ENCODE measurements at places on chromosomes 2 and 18.

GRCh38 chr18:11861583-11862288 is 10.5 kb downstream of the CHMP1B start:
- DNase-seq: no peak

DNA sequence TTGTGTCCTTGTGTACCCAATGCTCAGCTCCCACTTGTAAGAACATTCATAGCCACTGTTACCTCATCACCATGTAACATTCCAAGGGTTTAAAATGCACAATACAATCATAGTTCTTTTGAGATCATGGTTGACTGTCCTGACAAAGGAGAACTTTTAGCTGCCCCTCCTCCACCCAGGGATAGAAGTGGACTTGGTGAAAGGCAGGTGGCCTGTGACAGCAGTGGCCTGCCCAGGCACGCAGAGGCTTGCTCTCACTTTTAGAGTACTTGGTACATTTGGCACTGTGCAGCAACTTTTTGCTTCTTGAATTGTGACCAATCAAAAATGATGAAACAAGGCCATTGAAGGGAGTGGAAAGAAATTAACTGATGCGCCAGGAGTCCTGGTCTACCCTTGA is 108.7 kb downstream of the ANKRD44 start:
- DNase-seq: no peak

DNA sequence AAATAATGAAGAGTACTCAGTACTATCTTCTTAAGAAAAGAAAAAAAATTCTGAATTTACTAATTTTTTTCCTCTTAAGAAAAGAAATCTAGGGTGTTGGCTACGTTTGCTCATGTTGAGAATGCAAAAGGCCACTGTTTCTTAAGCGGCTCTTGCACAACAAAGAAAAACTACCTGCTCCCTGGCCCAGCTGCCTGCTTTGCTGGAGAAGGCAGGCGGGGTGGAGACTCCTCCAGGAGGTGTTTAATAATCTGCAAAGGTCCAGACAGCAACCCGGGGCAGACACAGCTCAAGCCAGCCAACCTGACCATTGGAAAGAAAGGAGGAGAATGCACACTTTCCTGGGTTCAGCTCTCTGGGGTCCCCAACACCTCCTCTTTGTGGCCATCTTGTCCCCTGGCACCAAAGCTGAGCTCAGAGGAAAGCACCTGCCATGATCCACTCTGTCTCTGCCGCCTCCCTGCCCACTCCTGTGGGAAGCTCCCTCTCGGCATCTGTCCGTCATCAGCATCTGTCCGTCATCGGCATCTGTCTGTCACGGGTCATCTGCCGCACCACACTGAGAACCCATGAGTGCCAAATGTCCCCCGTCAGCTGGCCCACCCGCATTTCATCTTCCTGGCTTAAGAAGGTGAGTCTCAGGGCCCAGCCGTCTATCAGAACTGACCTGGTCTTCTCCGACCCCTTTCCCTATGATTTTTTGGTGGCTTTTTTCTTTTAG is 11.9 kb downstream of the ZNF516 start:
- DNase-seq: no peak

- DNase-seq: peak; percentile 60
Measured at GRCh38 chr2:39217192-39217550, 26.6 kb downstream of the CDKL4 start.

DNA sequence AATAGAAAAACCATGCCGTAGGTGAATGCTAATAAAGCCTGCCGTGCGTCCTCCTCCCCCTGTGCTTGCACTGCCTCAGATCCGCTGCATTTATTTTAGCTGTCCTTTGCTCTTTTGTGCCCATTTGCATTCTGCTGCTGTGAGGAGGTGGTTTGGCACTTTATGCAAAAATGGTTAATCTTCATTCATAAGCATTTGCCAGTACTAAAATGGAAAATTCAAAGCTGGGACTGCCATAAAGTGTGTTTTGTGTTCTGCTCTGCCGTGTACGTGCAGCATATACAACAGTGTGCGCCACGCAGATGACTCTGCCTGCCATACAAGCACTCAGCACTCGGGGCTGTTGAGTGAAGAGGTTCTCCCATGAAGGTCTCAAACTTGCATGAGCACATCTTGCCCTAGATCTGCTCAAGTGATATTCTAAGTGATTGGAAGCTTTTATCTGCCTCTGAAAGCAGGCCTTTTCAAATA is 73.6 kb downstream of the SPATS2L start:
- no peak for DNase-seq

DNA sequence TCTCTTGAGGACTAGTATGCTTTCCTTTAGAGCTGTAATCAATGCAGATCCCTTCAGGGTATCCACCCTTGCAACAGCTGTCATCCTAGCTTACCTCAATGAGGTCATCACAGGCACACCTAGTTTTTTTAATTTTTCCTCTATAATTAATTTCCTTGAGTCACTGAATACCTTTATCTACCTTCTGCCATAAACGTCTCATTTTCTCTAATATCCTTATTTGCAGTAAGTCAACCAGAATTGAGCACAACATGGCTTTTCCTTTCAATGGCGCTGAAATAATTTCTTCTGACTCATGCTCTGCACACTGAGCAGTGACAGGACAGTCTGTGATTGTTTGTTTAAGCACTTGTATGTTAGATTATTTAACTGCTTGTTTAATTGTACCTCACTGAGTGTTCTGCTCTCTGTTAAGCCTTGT is 49.4 kb downstream of the ETAA1 start:
- DNase-seq: no peak

GRCh38 chr18:35437836-35438235 is 59.9 kb downstream of the INO80C start:
- DNase-seq: no peak

DNA sequence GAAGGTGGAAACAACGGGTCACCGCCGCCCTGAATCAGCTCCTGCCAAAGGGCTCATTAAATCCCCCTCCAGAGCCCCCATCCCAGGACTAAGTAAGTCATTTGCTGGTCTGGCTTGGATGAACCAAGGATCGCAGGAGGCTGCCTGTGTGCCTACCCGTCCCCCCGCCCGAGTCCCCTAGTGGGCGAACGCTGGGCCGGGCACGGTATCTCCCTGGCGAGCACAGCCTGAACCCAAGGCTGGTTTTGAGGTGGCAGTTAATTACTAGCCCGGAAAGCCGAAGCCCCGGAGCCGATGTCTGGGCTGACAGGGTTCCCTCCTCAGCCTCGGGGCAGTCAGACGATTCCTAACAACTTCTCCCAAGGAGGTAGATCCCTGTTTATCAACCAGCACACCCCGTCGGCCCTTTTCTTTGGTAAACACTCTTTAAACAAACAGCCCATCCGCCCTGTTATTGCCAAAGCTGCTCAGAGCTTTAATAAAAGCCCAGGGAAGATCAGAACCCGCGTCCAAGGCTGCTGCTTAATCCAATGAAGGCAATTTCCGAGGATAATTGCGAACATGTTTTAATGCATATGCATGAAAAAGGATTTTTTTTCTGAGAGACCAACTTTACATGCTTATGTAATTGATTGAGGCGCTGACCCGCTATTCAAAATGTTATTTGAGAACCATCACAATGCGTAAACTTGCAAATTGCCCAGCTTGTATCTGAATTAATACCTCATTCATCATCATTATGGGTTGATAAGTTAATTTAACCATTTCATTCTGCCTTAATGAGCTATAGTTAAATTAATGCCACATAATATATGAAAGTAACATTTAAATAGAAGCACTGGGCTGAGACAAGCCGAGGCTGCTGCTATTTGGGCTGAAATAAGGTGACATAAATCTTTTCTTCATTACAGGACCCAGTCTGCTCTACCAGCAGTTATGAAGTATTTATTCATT is 10.5 kb downstream of the EVX2 start:
- no peak for DNase-seq

DNA sequence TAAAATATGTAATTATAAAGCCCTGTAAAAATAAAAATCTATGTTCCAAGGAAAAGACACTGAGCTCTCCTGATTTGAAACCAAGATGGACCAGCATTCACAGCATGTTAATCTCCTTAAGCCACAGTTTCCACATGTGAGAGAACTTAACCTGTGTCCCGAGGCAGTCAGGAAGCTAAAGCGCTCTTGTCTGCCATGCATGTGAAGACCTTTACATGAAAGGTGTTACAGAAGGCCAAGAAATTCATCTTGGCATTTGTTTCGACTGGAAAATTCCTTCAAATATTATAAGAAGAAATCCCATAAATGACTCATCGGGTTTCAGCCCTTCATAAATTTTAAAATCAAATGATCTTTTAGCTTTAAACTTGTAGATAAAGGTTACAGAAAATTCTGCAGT is 328.6 kb downstream of the CDH2 start:
- DNase-seq: no peak

DNA sequence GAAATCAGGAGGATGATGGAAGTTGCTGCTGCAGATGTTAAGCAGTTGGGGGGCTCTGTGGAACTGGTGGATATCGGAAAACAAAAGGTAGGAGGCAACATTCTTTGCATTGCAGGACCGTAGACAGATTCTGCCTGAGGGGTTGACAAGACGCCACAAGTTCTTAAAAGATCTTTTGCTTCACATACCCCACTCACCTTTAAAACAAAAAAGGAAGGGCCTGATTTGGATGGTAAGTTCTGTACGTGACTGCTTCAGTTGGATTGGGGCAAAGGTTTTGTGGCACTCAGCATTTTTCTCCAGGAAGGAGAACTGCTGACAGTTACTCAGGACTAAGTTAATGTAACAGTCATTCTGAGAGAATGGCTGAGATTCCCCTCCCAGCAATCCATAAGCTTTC is 5.2 kb downstream of the CNDP2 start:
- DNase-seq: no peak

- DNase-seq: no peak
Measured at GRCh38 chr18:29181151-29181901, 1004.4 kb upstream of the CDH2 start.

DNA sequence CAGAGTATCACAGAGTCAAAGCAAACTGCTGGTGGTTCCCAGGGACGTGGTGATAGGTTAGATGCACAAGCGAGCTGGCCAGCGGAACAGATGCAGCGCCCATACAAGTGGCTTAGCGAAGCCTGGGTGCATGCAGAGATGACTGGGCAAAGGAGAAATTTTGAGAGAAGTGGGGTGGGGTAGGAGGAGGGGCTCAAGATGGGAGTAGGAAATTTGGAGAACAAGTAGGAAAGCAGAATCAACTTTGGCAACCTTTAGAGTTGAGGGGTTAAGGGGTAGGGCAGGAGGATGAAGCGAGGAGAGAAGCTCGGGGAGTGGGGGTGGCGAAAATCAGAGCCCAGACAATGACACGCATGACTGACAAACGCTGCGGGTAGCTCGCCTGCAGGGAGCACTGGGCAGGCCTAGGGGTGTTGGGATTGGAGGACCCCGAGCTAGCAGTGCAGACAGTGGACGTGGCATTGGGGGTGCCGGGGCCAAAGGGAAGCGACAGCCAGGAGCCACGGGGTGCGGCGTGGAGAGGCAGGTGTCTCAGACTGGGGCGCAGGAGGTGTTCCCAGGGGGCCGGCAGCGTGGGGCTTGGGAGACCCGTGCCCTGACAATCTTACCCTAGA is 431 bp downstream of the FAM98A start:
- peak; percentile 28 for DNase-seq

DNA sequence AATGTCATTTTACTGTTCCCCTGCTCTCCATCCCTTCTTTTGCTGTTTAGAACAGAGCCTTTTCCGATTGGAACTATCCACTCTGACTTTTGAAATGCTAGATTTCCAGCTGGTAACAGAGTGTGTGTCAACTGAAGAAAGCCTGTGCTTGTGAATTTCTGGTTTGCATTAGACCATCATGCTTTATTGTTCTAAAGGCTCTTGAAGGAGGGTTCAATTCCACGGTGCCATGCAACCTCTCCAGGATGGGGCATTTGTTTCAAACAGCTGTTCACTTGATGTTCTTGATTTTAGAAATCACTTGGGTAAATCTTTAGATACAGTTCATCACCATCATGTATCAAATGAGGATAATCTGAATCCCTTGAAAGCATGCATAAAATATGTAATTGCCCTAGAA is 156.7 kb downstream of the QPCT start:
- no peak for DNase-seq

- no peak for DNase-seq
Measured at GRCh38 chr2:224831530-224831929, 115.4 kb upstream of the CCDC195 start.

- DNase-seq: no peak
Measured at GRCh38 chr2:187272255-187272654, 175.8 kb downstream of the CALCRL start.

DNA sequence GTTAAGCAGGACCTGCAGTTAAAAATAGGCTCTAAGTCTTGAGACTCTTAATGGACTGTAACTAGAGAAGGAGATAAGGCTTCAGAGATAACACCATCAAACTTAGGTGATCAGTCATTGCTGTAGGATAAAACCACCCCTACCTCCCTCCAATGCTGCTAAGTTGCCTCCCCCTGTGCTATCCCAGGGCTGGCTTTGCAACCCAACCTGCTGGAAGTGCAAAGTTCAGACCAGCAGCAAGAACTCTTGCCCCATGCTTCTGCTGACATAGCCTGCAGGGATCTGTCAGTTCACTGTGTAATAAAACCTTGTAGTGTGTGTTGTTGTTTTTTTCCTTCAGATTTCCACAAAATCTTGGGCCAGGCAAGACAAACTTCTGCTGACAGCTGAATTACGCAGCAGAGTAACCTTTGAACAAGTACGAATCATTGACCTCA is 57.4 kb upstream of the EPB41L3 start:
- DNase-seq: no peak

DNA sequence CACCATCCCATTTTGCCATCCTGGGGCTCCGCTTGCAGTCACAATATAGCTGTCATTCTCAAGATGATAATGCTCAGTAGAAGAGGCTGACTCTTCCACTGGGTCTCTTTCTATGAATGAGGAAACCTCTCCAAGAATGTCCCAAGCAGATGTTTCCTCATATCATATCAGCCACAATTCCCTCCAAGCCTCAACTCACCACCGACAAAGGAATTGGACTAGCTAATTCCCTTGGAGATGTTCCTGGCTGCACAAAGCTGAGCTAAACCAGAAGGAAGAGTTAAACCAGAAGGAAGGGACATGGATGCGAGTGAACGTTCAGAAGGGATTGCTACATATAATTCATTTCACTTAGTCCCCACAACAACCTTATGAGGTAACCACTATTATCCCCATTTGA is 65.0 kb upstream of the NPAS2 start:
- DNase-seq: no peak

GRCh38 chr2:99488539-99489062 is 1.2 kb downstream of the REV1 start:
- no peak for DNase-seq
